Spinal cord (tissue), 10 donors: ENCODE measurements at places on chromosomes 4 and X. TPM values are rescaled to one million over a fixed set of nuclear protein-coding genes. Genes with fewer than 3 reads are reported as not detected.

The SOX3 gene
- 2.1 TPM for total RNA-seq

The DGAT2L6 gene
- total RNA-seq: not detected

The ATOH1 gene
- not detected for total RNA-seq

The SPANXB1 gene
- total RNA-seq: not detected

The TBC1D14 gene
- total RNA-seq: 104 TPM
